Caudate nucleus (tissue), 63 donors: ENCODE measurements at places on chromosomes 5 and 9.

- DNase-seq: no peak
Measured at GRCh38 chr5:166282939-166283338, 2008.5 kb upstream of the WWC1 start.

- no peak for DNase-seq
Measured at GRCh38 chr5:7493081-7493480, 97.1 kb downstream of the ADCY2 start.

DNA sequence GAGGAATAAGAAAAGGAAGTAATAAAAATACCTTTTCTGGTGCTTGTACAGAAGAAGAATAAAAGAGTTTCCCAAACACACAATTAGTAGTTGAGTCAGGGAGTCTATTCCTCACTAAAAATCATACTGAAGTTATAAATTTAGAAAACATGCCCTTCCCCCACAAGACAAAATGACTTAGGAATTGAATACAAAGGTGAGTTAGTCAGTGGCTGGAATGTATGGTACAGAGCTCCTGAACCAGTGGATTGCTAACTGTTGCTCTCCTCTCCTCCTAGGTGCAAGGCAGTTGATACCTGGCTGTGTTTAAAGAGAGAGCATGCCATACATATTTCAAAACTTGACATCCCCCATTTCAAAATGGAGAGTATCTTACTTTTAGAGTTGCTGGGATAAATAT is 1.9 kb downstream of the GDA start:
- DNase-seq: no peak

DNA sequence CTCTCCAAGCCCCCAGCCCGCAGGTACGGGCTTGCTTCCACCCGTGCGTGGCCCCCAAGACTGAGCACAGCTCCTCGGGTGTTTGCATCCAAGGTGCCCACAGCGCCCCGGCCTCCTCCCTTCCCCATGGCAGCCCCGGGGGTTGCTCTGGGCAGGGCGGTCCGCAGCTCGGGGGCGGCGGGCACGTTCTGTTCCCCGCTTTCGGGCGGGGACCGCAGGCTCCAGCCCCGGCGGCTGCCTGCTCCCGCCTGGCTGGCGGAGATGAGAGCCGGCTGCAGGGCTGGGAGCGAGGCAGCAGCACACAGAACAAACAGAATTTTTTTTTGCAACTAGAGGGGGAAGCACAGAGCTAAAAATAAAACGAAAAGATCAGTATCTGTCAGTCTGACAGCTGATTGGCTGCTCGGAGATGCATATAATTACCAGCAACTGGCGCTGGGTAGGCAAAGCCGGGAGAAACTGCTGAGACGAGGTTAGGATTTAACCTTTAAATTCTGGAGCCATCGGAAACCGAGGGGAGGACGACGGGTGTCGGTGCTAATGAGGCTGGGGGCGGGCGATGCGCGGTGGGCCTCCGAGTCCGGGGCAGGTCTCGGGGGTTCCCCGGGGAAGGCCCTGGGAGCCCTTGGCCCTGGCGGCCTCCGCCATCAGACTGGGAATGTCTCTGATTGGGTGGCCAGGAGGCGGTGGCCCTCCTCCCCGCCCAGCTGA is 142.7 kb upstream of the IER5L start:
- DNase-seq: no peak
